ENCODE measurements at places on chromosomes 3 and 15.

DNA sequence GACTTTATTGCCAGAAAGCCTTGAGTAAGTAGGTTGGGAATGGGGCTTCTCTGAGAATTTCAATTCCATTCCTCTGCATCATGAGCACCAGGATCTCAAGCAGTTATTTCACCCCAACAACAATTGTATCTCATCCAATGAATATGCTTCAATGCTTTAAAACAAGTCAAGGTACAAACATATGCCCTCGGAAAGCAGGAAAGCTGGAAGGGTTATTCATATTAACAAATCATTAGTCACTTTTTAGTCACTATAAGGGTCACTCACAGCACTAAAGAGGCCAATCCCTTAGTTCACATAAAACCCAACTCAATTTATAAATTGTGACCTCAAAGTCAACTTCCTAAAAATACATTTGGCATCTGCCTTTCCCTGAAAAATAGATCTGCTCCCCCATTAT lies 16.2 kb downstream of the MB21D2 start:
- DNase-seq, result no peak

- DNase-seq, result no peak
Observed at GRCh38 chr3:11699083-11699427, 55.3 kb upstream of the VGLL4 start.

GRCh38 chr15:27514526-27514925 lies 543.5 kb downstream of the GABRG3 start:
- DNase-seq, result no peak

DNA sequence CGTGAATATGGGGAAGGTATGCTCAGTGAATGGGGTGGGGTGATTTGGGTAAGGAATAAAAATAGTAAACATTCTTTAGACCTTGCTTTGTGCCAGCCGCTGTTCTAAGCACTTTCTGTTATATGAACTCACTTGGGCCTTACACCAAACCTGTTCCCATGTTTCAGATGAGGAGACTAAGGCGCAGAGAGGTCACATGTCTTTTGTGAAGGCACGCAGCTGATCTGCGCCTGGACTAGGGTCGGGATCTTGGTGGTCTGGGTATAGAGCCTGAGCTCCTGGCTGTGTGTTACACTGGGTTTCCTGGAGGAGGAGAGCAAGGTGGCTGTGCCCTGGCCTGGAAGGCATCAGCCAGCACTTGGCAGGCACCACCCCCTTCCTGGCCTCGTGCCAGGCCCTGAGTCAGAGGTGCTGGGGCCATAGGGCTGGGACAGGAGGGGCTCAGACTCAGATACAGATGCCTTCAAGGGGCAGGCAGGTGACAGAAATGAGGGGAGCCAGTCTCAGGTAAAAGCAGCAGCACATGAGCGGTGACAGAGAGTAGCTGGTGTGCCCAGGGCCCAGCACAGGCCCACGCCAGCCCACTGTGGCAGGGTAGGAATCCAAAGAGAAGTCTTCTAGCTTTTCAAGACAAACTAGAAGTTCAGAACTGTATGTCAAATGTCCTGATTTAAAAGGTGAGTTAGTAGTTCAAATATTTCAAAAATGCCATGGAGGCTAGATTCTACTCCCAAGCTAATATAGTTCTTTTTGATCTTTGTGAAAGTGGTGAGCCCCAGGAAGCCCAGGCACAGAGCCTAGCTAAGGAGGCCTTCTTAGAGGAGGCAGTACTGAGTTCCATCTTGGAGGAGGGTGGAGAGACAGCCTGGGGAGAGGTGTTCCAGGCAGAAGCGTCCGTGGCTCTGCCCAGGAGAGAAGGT lies 83.1 kb downstream of the DNAJB8 start:
- DNase-seq, result peak; percentile 13
